ENCODE measurements at places on chromosomes 12 and 14.

- DNase-seq = no peak
Observed at GRCh38 chr14:90614696-90615516, 201.3 kb downstream of the TTC7B start.

- no peak for DNase-seq
Observed at GRCh38 chr14:94594441-94594840, 13.2 kb downstream of the SERPINA5 start.

- DNase-seq = no peak
Observed at GRCh38 chr12:28424965-28425364, 234.7 kb downstream of the CCDC91 start.

GRCh38 chr14:71416392-71416791, 509.1 kb downstream of the PCNX1 start:
- DNase-seq = no peak
